HFFc6 (cell line): ENCODE measurements at places on chromosomes 1 and 21.

GRCh38 chr1:36304521-36304920 is 1.6 kb upstream of the SH3D21 start:
- no peak for DNase-seq

DNA sequence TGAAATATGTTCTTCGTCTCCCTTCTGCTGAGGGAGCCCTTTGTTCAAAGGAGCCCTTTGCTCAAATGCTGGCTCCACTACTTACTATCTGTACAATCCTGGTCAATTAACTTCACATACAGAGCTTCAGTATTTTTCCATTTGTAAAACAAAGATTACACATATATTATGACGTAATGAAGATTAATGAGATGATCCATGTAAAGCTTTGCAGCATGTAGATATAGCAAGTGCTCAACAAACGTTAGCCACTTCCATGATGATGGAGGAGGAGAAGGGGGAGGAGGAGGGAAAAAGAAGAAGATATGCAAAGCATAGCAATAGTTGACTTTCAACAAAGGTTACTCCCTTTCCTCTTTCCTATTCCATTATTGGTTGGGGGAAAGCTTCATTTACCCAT is 10.1 kb upstream of the DDAH1 start:
- DNase-seq: no peak

GRCh38 chr1:59903141-59903754 is 23.3 kb downstream of the CYP2J2 start:
- DNase-seq: no peak

DNA sequence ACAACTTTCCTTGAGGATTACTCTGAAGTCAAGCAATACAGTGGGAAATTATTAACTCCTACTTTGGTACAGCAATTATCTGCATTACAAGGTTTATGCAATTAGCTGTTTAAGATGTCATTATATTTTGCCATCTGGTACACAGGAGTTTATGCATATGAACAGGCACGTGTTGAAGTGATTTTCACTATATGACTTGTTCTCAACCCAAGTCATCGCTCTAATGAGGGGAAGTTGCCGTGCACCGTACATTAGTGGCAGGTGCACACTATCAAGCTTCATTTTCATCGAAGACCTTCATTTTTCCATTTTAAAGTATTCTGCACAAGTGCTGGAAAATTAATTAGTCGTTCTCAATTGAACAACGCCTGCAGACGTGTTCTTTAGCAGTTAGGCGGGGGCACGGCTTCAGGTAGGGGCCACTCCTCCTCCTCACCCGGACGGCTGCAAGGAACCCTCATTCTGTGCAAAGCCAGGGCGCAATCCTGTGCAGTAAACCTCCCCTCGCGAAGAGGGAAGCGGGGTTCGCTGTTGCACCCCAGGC is 39.8 kb upstream of the NFIA start:
- DNase-seq: no peak

GRCh38 chr1:227949341-227949921 is 1.7 kb upstream of the WNT9A start:
- no peak for DNase-seq

- DNase-seq: no peak
Measured at GRCh38 chr1:221669441-221669840, 72.4 kb downstream of the DUSP10 start.

GRCh38 chr1:20974951-20975350 is 187.8 kb upstream of the HP1BP3 start:
- DNase-seq: no peak

DNA sequence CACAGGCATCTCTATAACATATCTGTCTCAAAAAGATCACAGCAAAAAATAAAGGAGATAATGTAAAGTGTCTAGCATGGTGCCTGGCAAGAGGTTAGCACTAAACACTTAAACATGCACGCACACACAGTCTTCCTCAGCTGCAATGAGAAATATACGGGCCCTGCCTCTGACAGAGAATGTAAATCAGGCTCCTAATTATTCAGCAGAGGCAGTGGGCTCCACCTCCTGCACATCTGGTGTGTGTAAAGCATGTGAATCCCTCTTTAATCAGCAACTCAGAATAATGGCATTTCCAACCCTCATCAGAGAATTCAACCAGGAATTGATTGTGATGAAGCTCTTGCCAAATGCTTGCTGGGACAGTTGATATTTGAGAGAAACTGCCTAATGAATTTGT is 85.6 kb upstream of the KCNA3 start:
- no peak for DNase-seq

GRCh38 chr1:222028116-222028515 is 286.2 kb upstream of the DUSP10 start:
- no peak for DNase-seq

GRCh38 chr1:185644531-185644930 is 89.7 kb upstream of the HMCN1 start:
- DNase-seq: peak; percentile 15

GRCh38 chr1:15129944-15130343 is 23.6 kb upstream of the TMEM51 start:
- no peak for DNase-seq

- peak; percentile 45 for DNase-seq
Measured at GRCh38 chr1:87243573-87243972, 85.1 kb upstream of the LMO4 start.

DNA sequence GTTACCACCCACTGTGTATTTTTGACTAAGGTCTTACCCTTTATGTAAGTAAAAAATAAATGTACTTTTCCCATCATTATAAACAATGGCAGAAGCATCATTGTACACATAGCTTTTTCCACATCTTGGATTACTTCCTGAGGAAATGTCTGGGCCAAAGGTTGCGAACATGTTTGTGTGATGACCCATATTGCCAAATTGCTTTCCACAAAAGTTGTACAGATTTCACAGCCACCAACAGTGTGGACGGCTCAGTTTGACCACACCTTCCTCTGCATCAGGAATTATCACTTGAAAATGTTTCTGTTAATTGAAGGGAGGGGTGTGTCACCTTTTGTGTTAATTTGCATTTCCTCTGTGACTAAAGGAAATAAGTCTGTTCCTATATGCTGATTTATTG is 25.7 kb downstream of the AKNAD1 start:
- peak; percentile 61 for DNase-seq

- no peak for DNase-seq
Measured at GRCh38 chr1:72891976-72892375, 609.6 kb upstream of the NEGR1 start.

DNA sequence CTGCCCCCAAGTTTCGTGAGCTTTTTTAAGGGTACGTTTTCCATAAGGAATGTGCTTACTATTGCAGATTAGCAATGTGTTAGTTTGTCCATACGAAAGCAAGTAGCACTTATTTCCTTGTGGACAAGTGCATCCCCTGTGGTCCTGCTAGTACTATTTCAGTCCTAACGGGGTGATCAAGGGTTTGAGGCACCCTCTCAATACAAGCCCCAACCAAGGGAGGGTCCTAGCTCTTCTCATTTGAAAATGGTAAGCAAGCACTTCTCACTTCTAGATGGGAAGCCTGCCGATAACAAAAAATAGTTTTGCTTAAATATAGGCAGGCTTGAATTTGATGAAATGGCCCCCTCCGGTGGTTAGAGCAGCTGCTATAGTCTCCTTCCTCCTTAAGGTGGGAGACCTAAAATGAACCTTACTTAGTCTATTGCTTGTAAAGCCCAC is 64.0 kb upstream of the HMCN1 start:
- DNase-seq: peak; percentile 16

- no peak for DNase-seq
Measured at GRCh38 chr1:230074270-230074669, 7.2 kb downstream of the GALNT2 start.

GRCh38 chr1:215064327-215064726 is 18.2 kb upstream of the KCNK2 start:
- DNase-seq: no peak

- DNase-seq: no peak
Measured at GRCh38 chr1:167416506-167416905, 101.8 kb downstream of the CD247 start.

DNA sequence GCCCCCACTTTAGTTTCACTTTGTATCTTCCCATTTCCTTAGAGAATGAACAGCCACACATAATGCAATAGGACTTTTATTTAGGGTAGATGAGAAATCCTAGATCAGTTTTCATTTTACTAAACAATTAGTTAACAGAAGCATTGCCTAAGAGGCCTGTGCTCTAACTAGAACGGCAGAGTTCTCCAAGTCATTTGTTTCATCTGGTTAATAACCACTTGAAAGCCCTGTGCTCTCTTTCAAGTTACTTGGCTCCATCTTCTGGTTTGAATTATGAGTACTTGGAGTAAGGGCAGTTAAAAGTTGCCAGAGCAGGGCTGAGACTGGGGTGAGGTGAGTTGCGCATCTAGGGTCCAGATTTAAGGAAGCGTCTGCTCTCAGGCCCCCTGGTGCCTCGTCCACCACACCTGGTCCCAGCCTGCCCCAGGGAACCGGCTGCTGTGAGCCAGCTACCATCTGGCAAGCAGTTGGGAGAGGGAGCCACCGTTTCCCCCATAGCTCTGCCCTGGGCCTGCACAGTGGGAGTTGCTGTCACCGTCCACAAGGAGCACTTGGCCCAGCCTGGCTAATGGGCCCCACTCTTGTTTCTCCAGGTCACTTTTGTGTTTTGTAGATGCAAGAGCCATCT is 18.1 kb upstream of the SLC44A3 start:
- DNase-seq: peak; percentile 86

- DNase-seq: no peak
Measured at GRCh38 chr21:42433946-42434551, 30.3 kb downstream of the UBASH3A start.

GRCh38 chr21:15407585-15407984 is 322.2 kb upstream of the USP25 start:
- DNase-seq: no peak

GRCh38 chr1:167630568-167631385 is 745 bp downstream of the RCSD1 start:
- DNase-seq: no peak

DNA sequence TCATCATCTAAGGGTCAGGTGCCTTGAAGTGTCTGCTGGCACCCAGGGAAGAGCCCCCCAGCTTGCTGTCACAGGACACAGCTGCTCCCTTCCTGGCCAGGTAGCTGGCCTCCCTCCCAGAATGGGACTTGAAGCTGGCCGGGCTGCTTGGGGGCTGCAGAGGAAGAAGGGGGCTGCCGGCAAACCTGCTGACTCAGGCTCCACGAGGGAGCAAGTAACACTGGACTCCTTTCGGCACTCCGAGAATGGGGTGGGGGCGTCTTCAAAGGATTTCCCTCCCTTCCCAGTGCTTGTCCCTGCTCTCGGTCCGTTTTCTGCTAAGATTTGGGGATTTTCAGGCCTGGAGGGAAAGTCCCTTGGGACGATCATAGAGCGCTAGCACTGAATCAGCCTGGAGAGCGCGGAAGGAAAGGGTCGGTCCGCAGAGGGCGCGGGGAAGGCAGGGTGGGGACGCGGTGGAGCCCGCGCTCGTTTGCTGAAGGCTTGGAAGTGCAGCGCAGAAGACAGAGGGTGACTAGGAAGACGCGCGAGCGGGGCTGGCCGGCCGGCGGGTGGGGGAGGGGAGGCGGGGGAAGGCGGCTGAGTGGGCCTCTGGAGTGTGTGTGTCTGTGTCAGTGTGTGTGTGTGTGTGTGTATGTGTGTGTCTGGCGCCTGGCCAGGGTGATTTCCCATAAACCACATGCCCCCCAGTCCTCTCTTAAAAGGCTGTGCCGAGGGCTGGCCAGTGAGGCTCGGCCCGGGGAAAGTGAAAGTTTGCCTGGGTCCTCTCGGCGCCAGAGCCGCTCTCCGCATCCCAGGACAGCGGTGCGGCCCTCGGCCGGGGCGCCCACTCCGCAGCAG is at the start of gene CSF1:
Gene CSF1 (plus strand): TSS at position 727 of the 840 bp plus-strand sequence. CDS start 175 bp downstream, outside the sequence.
- DNase-seq: peak; percentile 70

DNA sequence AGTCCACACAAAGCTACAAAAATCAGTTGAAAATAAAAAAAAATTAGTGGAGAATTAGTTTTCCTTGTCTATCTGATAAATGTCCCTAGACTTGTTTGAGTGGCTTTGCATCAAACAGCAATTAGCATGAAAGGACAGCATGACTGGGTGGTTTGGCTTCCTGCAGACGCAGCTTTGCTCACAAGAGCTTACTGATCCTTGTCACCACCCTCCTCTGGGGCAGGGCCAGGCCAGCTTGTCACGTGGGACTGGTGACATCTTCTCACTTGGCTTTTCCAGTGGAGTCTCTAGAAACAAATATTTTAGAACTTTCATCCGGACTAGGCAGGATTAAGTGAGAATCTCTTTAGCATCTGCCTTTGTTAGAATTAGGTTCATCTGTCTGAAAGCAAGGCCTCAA is 76.0 kb upstream of the OLIG2 start:
- no peak for DNase-seq

GRCh38 chr1:22359427-22359826 is 92.2 kb upstream of the ZBTB40 start:
- DNase-seq: no peak

- DNase-seq: no peak
Measured at GRCh38 chr1:235625340-235625739, 24.2 kb downstream of the GNG4 start.

GRCh38 chr21:37231671-37232070 is 35.5 kb downstream of the VPS26C start:
- DNase-seq: no peak

DNA sequence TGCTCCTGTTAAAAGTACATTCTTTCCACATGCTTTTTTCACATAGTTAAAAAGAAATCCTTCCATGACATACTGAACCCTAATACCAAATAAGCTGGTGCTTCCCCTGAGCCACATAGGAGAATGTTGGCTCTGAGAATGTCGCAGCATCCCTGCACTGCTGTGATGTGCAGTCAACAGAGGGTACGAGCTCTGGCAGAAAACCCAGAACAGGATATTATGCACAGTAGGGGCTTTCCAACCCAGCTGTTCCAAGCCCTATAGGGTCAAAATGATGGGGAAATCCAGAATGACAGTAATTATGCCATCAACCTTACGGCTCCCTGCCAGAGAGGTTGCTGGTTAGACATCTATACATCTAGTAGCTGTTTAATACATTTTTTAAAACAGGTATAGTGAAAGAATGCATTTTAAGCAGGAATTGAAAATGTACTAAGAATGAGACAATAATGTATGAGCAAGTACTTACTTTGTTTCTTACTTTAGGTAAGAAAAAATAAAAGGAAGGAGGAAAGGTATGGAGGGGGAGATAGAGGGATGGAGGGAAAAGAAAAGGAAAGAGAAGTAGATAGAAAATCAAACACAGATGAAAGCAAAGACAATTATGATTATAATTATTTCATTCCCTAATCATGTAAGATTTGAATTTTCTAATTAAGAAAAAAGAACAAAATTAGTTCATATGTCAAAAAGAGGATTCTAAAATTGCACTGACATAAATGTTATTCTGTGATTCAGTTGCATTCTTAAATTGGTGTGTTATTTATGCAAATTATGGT is 126.0 kb downstream of the NR5A2 start:
- DNase-seq: no peak

DNA sequence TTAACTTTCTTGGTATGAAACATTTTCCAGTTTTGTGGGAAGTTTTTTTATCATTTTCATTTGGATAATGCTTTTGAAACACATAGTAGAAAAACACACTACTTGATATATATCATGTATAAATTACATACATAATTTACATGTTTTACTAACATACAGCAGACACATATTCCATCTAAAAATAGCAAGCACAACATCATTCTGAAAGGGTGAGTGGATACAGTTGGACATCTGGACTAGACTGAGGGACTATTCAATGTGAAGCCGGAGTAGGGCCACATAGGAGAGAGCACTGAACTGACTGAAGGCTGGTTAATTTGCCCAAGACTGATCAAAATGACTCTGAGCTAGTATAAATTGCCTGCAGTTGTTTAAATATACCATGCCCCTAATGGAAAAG is 11.7 kb downstream of the CDKN2C start:
- DNase-seq: no peak
